Activated CD4-positive, alpha-beta T cell treated with anti-CD3 and anti-CD28 coated beads, Interleukin-2, amount 50 U/mL, for 1 hour (primary cell): ENCODE measurements at places on chromosomes 3 and 15.

- no peak for DNase-seq
Observed at GRCh38 chr15:66186049-66186825, 67.3 kb downstream of the MEGF11 start.

DNA sequence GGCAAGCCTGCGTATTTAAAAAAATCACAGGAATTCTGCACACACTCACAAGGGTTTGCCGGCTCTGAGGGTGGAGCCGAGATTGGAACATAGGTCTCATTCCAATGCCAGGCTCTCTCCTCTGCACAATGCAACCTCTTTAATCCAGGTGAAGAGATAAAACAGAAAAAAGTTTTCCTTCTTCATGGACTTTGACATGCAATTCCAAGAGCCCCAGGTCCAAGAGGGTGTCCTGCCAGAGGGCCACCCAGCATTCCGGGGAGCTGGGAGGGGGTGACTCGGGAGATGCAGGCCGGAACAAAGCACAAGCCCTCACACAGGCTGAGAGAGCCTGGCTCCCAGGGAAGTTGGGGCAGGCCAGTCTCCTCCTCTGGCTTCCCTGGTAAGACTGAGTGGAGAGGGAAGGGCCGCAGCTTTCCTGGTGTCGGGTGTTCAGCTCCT lies 6.7 kb upstream of the SLC12A8 start:
- DNase-seq = no peak

DNA sequence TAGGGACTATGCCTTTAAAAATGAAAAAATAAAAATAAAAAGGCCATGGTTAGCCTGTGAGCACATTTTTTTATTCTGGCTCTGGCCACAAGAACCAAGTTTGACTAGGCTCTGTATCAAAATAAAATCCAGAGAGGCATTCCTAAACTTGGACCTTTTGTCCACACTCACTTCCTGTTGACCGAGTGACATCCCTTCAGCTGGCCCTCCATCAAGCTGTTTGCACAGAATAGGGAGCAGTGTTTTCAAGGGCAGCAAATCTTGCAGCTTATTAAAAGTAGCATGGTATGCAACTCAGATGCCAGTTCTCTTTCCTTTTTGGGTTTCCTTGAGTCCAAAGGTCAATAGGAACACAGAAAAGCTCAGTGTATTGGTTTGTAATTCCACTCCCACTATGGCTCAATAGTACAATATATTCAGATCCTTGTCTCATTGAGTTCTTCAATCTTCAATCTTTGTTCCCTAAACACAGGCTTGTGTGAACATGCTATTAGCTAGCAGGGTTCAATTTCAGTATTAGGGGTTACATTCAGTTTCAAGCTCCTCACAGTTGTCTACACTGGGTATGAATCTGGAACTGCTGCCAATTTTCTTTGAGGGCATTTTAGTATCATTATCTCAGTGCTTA lies 244.5 kb downstream of the RBMS3 start:
- no peak for DNase-seq

GRCh38 chr15:85094685-85095084 lies 113.0 kb downstream of the PDE8A start:
- no peak for DNase-seq

DNA sequence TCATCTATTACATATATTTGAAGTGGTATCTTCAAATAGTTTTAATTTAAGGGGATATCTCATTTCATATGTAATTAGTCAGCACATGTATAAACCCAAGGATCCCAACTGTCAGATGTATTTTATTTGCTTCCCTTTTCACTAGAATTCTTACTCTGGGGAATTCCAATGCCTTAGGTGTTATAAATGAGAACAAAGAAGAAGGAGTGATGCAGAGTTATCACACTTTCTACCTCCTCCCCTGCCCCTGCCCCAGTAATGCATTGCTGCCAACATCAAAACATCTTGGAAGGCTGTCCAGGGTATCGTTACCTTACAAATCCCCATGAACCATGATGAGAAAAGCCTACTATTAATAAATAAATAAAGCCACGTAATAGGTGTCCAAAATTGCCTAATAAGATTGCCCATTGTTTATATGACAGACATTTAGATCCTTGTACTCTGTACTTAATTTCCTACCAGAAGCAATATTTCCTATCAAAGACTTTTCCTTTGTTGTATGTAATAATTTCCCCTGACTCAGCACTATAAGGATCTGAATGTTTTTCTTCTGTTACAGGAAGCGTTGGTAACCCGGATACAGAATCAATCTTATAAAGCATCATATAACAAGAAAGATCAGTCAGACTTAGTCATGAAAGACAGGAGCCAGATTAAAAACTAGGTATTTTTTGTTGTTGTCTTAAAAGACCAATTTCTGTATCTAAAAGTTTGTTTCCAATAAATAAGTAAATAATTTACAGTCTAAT lies 38.8 kb downstream of the CBLB start:
- DNase-seq = no peak

DNA sequence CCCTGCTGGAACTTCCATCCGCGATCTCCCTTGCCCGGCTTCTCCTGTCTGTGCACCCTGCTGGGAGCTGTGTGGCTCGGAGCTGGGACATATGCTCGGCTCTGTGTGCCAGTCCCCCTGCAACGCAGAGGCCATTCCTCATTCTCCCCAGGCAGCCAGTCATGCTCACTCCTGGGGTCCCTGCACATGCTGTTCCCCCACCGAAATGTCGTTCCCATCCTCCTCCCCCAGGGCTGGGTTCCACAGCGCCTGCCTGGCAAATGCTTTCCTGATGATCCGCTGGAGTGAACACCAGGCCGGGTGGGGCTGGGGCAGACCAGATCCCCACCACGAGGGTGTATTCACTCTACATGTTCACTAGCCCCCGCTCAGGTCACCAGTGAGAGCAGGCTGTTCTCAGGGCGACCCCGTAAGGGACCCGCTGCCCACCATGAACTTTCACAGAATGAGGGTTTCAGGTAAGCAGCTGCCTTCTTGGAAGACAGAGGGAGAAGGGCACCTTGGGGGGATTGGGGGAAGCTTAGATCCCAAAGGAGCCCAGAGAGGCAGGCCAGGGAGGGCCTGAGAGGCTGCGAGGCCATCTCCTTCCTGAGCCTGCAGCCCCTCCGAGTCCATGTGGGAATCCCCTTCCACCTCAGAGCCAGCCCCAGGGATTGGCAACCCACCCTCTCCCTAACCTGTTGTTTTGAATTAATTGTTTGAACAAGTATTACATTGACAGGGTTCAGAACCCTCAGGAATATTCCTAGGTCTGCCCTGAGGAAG lies 88.7 kb upstream of the IQSEC1 start:
- no peak for DNase-seq

DNA sequence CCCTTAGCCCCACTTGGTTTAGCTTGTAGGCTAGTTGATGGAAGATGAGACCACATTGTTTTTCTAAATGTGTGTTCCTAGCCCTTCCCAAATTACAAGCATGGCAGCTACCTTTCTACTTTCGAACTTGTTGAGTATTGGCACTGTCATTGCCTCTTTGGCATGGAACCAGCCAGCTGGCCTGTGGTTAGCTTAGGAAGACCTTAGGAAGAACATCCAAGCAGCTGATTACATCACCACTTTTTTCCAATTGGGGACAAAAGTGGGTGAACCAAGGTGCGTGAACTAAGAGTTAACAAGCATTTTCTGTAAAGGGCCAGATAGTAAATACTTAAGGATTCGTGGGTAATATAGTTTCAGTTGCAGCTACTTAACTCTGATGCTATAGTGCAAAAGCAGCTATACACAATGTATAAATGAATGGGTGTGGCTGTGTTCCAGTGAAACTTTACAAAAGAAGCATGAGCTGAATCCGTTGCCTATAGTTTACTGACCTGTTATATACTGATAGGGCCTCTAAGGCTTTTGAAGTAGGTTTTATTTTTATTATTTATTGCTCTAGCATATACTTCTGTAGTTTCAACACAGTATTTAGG lies 8.5 kb downstream of the KLHL18 start:
- DNase-seq = no peak

DNA sequence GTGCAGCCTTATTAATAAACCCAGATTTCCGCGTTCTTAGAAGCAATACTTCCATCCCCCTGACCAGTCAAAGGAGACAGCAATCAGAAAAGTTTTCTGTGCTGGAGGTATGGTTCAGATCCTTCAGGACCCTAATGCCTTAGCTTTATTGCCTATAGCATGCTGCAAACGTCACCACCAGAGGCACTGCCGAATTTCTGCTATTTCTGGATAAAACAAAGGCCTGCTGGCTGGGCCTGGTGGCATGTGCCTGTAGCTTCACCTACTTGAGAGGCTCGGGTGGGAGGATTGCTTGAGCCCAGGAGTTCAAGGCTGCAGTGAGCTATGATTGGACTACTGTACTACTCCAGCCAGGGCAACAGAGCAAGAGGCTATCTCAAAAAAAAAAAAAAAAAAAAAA lies 407.2 kb downstream of the FOXP1 start:
- DNase-seq = no peak

- DNase-seq = no peak
Observed at GRCh38 chr3:133447750-133448477, 48.1 kb downstream of the BFSP2 start.

- DNase-seq = no peak
Observed at GRCh38 chr3:89002191-89002590, 105.2 kb upstream of the EPHA3 start.

GRCh38 chr15:31464216-31465082 lies 137.8 kb downstream of the KLF13 start:
- DNase-seq = no peak

DNA sequence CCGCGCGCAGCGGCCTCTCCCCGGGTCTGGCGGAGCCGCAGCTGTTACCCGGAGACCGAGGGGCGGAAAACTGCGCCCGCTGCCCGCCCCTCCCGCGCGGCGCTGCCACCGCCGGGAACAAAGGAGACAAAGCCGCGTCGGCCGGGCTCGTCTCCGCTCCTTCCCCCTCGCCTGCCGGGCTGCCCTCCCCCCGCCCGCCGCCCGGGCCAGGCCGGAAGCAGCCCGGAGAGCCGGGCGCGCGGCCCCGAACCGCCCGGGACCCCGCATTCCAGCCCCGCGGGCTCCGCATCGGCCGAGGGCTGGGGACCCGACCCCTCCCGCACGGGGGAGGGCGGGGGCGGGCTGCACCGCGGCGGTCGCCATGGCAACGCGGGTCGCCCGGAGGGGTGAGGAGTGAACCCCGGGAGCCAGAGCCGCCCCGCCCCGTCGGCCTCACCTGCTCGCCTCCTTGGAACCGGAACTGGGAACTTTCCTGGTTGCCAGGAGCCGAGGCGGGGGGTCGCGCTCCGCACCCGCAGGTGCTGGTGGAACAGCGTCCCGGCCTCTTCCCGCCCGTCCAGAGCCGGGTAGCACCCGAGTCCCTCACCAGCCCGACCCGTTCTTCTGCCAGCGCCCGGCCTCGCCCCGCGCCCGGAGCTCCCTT lies 448 bp downstream of the PLXNB1 start:
- DNase-seq = peak; percentile 63

GRCh38 chr3:113533534-113533892 lies 1.2 kb downstream of the SIDT1 start:
- peak; percentile 39 for DNase-seq

GRCh38 chr3:35522450-35522849 lies 116.9 kb upstream of the ARPP21 start:
- no peak for DNase-seq

DNA sequence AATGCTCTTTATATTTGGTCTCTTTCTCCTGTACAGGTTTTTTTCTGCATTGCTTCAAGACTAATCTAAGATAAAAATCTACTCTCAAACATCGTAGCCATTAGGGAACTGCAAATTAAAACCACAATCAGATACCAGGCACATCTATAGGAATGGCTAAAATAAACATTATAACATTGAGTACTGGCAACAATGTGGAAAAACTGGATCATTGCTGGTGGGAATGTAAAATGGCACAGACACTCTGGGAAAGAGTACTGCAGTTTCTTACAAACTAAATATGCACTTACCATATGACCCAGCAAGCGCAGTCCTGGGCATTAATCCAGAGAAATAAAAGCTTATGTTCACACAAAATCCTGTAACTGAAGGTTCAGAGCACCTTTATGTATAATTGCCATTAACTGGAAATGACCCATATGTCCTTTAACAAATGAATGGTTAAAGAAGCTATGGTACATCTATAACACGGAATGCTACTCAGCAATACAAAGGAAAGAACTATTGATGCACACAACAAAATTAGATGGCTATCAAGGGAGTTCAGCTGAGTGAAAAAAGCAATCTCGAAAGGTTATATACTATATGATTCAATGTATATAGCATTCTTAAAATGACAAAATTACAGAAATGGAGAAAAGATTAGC lies 6.3 kb downstream of the ABCC5 start:
- no peak for DNase-seq

DNA sequence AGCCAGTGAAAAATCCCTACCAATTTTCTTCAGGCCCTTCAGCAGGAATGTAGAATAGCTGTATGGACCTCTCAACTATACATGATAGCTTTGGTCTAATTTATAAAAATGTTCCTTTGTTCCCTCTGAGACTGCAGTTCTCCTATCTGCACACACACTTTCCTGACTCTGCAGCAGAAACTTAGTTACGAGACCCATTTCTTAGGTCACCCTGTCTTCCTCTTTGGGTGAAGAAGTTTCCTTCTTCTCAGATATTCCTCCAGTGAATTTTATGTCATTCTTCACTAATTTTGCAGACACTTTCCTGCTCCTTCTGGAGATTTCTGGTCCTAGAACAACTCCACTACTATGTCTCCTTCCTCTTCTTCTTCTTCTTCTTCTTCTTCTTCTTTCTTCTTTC lies 42.6 kb downstream of the CD200R1L start:
- DNase-seq = no peak

DNA sequence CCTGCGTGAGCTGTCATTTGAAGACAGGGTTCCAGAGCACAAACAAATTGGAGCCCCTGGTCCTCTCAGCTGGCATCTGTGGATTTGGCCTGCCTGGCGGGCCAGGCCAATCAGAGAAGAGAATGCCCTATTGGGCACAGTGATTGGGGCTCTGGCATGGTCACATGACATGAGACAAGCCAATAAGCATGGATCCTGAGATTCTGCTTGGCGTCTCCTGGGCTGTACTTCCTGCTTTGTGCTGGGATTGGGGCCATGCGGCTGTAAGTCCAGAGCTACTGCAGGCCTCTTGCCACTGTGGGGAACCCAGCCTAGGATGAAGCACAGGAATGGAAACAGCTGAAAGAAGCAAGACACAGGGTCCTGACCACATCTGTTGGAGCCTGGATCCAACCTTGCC lies 121.4 kb downstream of the FBLN2 start:
- DNase-seq = no peak

DNA sequence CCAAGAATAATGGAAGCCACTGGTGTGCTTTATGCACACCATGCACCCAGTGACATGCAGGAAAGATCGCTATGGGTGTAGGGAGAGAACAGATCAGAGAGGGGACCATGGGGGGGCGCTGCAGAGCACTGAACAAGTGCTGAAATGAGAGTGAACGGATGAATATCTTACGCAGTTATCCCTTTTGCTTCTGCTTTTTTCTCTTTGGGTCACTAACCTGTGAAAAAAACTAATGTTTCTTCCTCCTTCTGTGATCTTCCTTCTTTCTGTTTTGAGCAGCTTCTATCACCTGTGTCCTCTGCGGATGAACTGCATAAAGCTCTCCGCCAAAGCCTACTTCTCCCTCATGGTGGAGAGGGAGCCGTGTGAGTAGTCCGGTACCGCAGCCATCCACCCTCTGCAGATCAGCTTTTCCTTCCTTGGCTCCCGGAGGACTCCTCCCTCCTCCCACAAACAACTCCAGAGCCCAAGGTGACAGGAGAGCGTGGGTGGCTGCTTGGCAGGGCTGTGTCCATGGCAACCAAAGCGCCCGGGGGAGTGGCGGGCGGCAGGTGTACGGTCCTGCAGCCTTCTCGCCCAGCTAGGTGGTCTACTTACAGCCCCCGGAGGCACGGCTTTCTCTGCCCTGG lies 106.2 kb downstream of the DGKG start:
- DNase-seq = no peak
